SW 1271 (cell line): ENCODE measurements at places on chromosomes 2 and 18.

DNA sequence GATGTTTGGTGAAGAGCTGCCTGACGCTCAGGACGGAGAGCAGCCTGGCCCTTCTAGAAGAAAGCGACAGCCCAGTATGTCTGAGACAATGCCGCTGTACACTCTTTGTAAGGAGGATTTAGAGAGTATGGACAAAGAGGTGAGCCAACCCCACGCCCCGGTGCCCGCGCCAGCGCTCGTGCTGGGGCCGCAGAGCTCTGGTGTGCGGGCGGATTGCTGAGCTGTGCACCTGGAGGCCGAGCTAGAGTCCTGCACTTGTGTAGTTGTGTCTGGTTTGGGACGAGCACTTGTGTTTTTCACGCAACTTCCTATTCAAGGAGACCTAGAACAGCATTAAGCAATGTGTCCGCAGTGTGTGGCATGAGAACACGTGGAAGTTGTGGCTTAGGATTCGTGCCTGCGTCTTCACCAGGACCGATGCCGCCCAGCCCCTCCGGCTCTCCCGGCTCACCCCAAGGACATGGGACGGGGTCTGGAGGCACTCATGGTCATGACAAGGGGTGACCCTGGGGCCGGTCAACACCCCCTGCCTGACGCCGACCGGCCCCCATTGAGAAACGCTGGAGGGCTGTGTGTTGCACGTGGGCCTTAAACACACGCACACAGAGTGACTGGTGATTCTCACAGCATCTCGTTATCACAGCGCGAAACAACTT is 49.5 kb downstream of the CTDP1 start:
- no peak for DNase-seq

DNA sequence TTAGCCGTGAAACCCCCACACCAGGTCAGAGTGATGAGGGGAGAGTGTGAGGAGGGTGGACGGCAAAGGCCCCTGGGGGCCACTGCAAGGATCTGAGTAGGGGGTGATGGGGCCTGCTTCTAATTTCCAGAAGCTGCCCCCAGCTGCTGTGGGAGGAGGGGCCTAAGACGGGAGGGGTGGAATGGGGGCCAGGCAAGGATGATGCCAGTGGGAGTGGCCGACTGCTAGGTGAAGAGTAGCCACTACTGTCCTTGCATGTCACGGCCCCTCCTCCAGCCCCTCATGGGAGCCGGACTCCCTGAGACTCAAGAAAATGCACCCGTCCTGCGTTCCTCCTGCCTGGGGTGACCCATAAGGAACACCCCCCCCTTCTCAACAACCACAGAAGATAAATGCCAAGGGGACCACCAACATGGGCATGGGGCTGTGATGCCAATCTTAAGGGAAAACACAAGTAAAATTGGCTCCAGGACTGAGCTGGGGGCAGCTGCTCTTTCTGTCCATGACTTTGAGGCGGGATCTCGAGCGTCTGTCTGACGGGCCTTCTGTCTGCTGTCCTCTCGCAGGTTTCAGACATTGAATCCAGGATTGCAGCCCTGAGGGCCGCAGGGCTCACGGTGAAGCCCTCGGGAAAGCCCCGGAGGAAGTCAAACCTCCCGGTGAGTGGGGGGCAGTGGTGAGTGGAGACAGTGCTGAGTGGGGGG is 24.2 kb upstream of the PRLH start:
- no peak for DNase-seq

GRCh38 chr2:171529914-171530313 is 7.6 kb downstream of the CYBRD1 start:
- no peak for DNase-seq

DNA sequence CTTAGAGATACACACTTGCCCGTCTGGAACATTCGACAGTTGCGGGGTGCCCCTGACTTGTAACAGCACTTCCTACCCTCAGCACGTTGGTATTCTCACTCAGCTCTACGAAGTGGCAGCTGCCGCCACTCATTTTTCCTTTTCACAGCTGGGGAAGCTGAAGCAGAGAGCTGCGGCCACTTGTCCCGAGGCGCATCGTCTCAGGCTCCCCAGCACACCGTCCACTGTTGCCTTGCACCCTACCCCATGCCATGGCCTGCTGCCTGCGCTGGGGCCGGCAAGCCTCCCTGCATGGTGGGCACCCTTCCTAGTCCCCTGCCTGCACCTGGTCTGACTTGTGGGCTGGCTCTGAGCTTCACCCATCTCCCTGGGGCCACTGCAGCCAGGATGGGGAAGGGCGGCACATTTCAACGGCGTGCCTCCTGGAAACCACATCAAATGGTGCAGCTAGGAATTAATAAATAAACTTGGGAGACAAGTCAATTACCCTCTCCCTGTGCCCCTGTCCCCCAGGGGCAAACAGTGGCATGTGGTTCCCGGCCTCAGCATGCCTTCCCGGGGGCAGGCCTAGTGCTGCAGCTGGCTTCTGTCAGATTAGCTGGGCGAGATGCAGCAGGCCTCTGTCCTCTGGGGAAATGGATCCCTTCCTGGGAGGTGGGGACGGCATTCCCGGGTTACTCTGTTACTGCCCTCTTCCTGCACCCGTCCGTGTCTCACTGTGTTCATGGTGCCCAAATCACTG is 64.7 kb upstream of the HAAO start:
- no peak for DNase-seq

- no peak for DNase-seq
Measured at GRCh38 chr2:218284106-218284811, 8.0 kb downstream of the TMBIM1 start.

DNA sequence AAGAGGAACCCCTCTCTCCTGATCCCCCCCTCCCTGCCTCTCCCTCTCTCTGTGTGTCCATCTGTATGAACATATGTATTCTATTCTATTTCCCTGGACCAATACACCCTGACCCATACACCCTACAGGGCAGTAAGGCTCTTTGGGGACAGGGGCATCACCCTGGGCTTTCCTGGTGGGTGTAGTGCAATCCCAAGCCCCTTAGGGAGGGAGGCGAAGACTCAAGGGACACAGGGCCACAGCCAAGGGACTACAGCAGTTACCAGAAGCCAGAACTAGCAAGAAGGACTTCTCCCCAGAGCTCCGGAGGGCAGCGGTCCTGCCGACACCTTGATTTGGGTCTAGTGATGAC is 214.2 kb upstream of the RAB6C start:
- no peak for DNase-seq

DNA sequence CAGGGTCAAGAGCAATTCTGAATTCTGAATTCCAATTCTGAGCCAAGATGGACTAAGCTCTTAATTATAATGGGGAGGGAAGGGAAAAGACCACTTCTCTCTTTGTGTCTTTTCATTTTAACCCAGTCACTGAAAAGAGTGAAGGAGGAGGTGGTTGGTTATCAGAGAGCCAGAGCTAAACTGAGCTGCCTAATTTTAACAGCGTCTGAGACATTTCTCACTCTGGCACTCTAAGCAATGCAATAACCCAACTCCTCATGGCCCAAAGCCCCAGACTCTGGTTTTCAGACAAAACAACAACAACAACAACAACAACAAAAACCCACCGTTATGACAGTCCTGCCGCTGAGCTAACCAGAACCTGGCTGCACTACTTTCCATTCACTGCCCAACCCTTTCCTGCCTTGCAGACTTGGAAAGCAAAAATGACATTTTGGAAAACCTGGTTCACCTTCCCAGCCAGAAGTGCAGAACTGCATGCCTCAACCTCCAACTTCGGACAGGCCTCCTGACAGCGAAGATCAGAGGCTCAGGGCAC is 1.0 kb downstream of the CHST10 start:
- no peak for DNase-seq

DNA sequence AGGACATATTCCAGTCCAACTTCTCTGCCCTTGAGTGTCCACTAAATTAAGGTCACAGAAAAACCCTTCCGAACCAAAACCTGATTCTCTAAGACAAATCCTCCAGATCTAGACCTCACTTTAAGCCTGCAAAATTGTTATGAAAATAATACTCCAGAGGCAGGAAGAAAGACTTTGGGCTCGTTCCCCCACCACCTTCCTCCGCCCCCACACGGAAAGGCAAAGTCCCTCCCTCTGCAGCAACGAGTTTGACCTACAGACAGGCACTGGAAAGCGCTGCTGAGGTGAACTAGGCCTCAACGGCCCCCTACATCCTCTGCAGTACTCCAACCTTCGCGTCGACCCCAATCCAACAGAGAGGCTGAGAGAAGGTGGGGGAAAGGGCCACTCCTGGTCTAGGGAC is 808 bp downstream of the ATP5MC3 start:
- DNase-seq = peak; percentile 48
